ENCODE measurements at places on chromosomes 5 and 9.

GRCh38 chr9:129757045-129757444 lies 4.2 kb upstream of the PTGES start:
- DNase-seq, result no peak

- DNase-seq, result no peak
These were observed 197.6 kb downstream of the DRD1 start for GRCh38 chr5:175246242-175246888.

- DNase-seq, result peak; percentile 91
These were observed 123.5 kb downstream of the SCAMP1 start for GRCh38 chr5:78483809-78484521.

- no peak for DNase-seq
These were observed 1295.1 kb upstream of the C9orf72 start for GRCh38 chr9:28868228-28868990.

DNA sequence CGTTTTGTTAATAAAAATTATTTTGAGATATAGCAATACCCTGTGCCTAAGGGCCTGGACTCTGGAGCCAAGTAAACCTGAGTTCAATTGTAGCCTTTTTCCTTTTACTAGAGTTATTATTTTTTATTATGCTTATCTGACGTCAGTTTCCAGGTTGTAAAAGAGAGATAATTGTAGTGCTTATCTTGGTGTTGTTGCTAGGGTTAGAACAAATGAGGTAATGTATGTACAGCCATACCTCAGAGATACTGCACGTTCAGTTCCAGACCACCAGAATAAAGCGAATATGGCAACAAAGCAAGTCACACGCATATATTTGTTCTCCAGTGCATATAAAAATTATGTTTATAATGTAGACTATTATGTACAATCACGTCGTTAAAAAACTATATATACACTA lies 215.0 kb downstream of the VPS13A start:
- DNase-seq, result no peak

GRCh38 chr5:137491121-137491520 lies 8.0 kb downstream of the SPOCK1 start:
- no peak for DNase-seq

GRCh38 chr5:18102733-18103132 lies 468.5 kb downstream of the TAF11L14 start:
- no peak for DNase-seq

DNA sequence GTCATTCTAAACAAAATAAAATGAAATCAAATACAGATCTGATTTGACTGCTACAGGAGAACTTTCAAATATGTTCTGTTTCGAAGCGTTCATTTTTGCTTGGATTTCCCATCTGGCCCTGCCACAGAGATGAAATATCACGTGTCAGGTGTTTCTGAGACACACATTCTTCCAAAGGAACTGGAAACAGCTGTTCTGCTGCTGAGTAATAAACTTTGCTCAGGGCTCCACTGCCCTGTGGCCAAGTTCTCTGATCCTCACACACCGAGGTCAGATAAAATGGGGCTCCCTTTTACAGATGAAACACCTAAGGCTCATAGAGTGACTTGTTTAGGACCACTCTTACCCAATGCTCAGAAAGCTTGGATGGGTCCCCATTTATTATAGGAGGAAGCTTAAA lies 42.5 kb downstream of the FRMPD1 start:
- DNase-seq, result no peak

GRCh38 chr5:766666-767431 lies 17.7 kb downstream of the ZDHHC11B start:
- DNase-seq, result no peak

GRCh38 chr5:107253246-107253645 lies 417.5 kb downstream of the EFNA5 start:
- DNase-seq, result no peak

DNA sequence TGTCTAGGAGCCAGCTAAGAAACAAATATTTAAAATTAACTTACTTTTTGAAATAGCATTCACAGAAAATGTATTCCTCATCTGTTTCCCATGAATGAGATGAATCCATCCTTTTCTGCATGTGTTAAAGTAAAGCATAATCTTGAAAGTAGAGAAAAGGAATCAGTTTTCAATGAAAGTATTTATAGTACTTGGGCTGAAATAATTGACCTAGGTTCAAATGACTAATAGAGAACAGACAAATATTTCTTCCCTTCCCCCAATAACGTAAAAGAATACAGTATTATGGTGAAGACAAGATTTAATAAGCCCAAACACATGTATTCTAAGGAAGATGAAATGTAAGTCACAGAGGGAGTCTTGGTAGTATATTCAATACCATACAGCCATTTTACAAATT lies 403.5 kb downstream of the ZNF608 start:
- DNase-seq, result no peak

DNA sequence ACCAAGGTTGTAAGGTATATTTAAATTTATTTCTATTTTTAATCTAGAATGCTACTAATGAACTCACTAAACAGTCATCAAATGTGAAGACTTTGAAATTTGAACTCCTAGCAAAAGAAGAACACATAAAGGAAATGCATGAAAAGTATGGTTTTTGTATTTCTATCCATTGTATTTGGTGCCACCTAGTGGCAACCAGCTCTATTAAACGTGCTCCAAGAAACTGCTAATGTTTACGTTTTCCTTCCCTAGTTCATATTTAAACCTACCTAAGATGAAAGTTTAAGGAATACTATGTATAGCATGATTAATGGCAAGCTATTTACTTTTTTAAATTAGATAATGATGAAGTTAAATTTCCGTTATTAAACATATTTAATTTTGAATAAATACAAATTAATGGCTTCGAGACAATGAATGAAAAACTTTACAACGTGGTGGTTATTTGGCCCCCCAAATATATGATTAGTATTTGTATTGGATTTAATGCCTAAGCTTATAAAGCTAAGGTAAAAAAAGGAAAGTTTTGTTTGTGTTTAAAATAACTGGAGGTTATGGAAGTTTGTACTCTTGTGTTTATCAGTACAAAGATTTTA lies 115.9 kb upstream of the SH3GL2 start:
- peak; percentile 55 for DNase-seq

DNA sequence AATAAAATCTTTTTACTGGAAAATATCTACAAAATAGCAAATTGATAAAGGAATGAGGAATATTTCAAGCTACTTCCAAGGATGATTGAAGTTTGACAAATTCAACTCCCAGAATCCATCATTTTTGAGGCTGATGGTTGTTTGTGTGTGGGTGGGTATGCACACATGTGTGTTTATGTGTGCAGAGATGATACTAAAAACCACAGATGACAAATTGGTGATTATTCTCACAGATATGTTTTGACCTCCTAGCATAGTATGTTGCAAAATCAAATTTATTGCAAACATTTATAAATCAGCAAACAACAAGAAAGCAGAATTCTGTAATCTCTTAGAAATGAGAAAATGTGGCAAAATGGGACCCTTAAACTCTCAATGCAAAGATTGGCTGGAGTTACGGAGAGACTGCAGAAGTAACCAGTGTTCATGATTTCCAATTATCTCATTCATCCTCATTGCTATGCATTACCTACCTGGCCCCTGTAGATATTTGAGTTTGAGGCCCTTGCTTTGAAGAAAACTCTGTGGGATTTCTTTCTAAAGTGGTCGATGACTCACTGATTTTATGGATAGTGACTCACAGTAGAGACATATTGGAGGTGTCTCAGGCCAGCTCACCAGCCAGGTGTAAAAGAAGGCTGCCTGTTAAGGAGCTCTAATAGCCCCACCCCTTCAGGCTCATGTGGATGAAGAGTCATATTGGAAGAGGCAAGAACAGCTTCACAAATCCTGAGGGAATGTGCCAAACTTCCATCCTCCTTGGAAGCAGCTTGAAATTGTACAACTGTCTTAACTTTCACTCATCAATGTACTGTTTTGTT lies 44.6 kb upstream of the TMC1 start:
- DNase-seq, result no peak

- DNase-seq, result peak; percentile 90
These were observed 23.6 kb downstream of the PCDHGC5 start for GRCh38 chr5:141512390-141512910.

- peak; percentile 26 for DNase-seq
These were observed 17.3 kb downstream of the FGD3 start for GRCh38 chr9:92964607-92965060.

- DNase-seq, result no peak
These were observed 978 bp upstream of the UBE2B start for GRCh38 chr5:134370311-134370870.

DNA sequence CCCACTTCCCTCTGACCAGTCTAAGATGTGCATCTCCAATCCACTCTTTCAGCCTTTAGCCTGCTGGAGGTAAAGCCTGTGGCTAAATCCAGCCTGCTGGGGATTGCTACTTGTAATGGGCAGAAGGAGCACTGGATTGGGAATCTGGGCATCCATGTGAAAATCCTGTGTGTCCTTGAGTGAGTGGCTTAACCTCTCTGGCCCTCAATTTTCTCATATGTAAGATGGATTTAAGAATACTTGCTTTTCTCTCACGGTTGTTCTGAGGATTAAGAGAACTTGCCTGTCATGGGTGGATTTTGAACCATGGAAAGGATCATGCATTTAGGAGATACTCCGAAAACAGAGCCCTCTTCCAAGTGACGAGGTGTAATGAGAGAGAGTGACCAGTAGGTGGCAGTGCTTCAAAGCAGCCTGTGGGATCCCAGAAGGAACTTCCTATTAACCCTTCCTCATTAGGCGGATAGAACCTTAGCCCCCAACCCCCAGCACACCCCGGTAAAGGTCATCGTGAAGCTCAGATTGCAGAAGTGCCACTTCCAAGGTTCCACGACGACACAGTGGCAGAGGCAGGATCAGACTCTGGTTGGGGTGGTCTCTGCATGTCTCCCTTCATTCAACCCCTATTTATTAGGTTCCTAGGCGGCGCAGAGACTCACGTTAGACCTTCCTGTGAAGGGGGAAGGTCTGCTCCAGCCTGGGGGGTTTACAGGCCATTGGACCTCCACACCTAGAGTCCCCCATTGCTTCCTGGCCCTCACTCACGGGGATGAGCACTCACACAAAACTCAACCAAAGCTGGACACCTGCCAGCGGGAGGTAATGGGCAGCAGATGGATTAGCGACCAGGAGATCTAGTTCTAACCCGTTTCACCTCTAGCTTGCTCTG lies 68.7 kb upstream of the ZNF618 start:
- DNase-seq, result peak; percentile 38

- no peak for DNase-seq
These were observed 20.6 kb upstream of the ANGPTL2 start for GRCh38 chr9:127142931-127143464.

DNA sequence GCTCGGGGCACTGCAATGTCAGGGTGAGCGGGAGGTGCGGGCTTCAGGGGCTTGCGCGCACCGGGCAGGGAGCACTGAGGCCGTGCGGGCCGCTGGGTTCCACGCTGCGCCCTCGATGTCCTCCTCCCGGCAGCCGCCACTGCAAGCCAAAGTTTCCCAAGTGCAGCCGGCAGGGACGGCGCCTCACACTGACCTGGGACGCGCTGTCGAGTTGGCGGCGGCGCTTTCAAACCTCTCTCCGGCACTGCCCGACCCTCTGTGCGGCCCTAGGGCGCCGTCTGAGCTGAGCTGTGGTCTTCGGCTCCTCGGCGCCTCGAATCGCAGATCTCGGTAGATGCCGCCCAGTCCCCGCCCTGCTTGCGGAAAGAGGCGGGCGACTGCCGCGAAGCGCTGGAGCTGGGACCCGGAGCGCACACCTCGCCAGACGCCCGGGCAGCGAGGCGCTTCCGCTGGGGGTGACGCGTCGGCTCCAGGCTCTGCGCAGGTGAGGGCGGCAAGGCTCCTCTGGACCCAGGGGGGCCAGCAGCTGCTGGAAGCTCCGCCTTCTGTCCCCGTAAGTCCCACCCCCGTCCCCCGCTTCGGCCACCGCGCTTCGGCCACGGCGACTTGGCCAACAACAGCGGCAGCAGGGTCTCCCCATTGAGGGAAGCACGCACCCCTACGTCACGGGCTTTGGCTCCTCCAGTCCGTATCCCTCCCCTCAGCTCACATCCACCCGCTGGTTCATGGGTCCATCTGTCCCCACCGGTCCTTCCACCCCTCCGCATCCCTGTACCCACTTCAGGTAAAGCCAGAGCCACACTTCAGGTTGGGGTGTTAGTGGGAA lies at the start of gene ANKRD34B:
ANKRD34B (minus strand) TSS at position 320 of the 826 bp plus-strand sequence. CDS start 10,261 bp downstream, outside the sequence.
- DNase-seq, result no peak

- no peak for DNase-seq
These were observed 4.3 kb downstream of the CACFD1 start for GRCh38 chr9:133463864-133464615.

DNA sequence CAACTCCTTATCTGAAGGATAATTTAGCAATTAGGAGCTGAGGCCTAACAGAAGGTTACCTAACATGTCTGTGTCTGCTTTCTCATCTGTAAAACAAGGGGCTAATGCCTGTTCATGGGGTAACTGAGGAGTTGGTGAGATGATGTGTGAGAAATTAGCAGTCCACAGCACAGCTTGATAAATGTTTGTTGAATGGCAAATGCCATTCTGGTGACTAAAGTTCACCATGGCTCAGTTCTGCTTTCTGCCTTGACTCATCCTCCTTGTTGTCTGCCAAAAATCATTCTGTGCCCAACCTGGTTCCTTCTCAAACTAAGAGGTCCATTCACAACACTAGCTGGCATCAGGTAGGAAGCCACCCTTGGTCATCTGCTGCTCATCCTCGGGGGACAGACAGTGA lies 552.0 kb upstream of the KLF4 start:
- DNase-seq, result no peak

DNA sequence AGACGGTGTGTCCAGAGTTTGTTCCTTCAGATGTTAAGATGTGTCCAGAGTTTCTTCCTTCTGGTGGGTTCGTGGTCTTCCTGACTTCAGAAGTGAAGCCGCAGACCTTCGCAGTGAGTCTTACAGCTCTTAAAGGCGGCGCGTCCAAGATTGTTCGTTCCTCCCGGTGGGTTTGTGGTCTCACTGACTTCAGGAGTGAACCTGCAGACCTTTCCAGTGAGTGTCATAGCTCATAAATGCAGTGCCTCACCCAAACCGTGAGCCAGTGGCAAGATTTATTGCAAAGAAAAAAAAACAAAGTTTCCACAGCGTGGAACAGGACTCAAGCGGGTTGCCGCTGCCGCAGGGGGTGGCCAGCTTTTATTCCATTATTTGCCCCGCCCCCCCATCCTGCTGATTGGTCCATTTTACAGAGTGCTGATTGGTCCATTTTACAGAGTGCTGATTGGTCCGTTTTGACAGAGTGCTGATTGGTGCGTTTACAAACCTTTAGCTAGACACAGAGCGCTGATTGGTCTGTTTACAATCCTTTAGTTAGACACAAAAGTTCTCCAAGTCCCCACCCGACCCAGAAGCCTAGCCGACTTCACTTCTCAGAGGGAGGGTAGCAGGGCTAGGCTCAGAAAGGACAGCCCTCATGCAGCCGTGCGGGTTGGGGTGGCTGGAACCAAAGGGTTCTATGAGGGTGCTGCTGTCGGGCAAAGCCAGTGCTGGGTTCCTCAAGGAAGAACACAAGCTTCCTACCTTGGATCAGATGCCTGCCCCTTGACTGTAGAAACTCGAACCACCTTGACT lies 9.1 kb upstream of the RNF130 start:
- DNase-seq, result no peak

DNA sequence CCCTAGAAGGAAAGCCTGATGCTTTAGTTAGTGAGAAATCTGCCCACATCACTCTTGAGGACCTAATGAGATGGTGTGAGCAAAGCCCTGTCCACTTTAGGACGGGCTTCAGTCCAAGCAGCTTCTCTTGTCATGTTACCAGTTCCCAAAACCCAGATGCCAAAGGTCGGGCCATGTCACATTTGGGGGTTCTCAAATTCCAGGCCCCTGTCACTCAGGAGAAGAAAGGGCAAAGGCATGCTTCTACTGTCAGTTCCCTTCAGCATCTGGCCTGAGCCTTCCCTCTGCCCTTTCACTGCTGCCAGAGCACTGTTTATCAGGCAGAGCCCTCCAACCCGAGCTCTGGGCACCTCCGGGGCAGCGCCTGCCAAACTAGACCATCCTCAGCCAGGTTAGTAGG lies 556.0 kb downstream of the BNC2 start:
- no peak for DNase-seq

Measured in OCI-LY7 (cell line).